ENCODE measurements at places on chromosomes 2 and 18. TPM values are rescaled to one million over a fixed set of nuclear protein-coding genes. Genes with fewer than 3 reads are reported as not detected.

DNA sequence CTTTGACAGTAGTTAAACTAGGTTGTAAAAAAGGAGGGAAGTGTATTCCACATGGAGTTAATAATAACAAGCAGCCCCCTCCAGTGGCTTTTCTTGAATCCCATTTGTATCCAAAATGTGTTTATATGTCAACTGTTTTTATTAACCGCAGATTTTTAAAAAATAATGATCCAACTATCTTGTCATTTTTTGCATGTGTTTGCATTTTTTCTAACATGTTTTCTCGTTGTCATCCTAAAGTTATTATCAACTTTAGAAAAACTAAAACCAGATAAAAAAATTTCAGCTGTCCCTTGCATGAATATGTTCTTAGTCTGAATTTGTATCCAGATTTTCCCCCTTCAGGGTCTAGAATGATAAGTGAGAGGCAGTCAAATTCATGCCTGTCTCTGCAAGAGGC, 1063.3 kb downstream of the BCL11A start:
- no peak for DNase-seq

GRCh38 chr18:48191494-48191893, 217.7 kb downstream of the ZBTB7C start:
- no peak for DNase-seq

DNA sequence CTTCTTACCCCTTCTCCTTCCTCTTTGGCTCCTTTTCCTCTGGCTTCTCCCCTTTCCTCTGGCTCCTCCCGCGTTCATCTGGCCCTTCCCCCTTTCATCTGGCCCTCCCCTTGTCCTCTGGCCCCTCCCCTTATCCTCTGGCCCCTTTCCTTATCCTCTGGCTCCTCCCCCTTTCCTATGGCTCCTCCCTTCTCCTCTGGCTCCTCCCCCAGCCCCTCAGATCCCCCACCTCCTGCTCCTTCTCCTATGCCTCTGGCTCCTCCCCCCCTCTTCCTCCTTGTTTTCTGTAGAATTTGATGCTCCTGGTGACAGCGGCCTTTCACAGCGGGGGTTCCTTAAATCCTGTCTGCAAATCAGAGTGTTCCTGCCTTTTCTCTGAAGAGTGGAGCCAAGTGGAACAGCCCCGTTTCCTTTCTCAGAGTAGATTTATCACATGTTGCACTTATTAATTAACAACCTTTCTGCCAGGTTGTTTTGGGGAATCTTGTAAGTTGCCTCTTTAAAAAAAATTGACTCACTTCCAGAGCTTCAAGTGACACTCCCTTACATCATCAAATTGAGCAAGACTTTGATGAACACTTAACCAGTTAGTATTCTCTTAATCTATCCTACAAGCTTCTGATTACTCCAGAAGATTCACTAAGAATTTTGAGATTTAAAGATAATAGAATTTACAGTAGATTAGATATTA, 27.9 kb downstream of the FABP1 start:
- no peak for DNase-seq

DNA sequence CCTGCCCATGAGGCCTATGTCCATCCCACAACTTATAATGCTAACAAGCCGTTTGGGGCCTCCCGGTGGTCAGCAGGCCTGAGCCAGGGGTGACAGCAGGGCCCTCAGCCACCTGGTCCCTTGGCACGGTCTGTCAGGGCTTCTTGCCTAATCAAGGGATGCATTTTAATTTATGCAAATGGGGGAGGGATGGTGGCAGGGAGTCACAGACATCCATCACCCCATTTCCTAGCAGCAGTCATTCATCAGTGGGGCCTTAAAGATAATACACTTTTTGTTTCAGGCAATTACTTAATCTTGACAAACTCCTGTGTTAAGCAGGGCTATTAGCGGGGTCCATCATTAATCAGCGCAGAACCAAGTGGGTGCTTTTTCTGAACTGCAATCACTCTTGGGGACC, 174.5 kb downstream of the GLI2 start:
- no peak for DNase-seq

- DNase-seq: no peak
These were observed 81.4 kb upstream of the LPIN2 start for GRCh38 chr18:3094338-3094684.

DNA sequence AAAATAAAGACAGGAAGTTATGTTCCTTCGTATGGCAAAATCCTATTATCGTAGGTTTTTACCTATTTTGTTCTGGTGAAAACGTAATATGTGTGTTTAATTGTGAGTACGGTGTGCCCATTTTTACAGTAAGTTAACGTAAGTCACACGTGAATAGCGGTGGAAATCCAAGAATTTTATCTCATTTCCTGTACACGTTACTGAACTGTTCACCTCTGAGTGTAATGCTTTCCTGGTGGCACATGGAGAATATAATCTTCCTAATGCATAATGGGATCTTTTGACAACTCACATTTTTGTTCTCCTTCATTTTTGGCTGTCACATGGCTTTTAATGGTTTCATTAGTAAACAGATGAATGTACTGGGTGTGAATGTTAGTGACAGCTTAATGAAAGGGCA, 28.2 kb downstream of the BCL2L11 start:
- DNase-seq: no peak

DNA sequence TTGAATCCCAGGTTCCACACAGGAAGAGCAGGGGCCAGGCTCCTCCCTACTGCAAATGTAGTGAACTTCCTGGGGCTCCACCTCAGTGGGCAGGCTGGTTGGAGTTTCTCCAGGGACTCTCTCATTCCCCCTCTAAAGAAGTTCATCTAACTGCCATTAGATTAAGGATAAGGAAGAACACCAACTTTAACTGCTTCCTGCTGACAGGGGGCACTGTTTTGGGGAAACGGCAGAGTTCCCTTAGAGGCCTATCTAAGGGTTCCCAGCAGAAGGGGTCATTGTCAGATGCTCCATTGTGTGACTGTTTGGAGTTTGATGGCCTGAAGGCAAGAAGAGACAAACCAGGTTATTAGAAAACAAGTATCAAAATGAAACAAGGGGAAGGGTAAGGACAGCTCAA, 2159.7 kb upstream of the PIK3C3 start:
- no peak for DNase-seq

GRCh38 chr2:25977768-25978167, 4.5 kb downstream of the KIF3C start:
- no peak for DNase-seq

DNA sequence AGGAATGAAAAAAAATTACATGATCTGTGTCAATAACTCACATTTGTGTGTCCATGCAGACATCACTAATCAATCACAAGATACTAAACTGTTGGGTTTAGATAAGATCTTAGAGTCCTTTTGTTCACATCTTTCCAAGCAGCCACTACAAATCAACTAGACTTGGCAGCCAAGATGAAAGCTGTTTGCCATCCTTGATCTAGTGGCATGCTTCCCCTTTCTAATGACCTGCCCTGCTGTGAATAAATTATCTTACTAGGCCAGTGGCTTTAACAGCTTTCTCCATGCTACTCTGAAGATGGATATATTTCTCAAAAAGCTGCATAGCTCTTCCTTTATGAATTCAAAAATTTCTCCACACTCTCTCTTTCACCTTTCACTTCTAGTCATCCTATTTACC, 1338.0 kb upstream of the ACVR2A start:
- DNase-seq: no peak

DNA sequence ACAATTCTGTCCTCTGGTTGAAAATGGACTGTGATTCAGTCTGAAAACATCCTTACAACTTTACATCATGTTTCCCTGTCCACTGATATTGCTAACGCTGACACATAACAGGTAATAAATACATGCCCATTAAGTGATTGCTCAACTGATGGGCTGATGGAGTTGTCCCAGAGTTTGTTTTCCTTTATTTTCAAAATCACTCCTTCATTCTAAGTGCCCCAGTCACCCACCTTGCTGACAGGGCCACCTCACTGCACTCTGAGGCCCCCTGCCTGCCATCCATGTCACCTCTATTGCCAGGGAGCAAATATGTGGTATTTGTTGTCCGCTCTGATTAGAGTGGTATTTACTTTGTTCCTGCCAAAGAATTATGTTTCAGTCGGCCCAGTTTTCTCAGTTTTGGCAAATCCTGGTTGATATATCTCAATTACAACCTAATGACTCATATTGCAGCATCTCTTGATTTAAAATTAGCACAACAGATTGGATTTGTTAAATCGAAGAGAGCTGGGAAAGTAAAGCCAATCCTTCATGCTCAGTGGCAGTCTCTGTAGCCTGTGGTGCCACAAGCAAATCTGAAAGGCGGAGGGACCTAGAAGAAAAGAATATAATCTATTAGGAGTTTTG, 105.1 kb downstream of the RDH14 start:
- DNase-seq: no peak

- DNase-seq: no peak
These were observed 121.6 kb downstream of the TXNL1 start for GRCh38 chr18:56516789-56517188.

DNA sequence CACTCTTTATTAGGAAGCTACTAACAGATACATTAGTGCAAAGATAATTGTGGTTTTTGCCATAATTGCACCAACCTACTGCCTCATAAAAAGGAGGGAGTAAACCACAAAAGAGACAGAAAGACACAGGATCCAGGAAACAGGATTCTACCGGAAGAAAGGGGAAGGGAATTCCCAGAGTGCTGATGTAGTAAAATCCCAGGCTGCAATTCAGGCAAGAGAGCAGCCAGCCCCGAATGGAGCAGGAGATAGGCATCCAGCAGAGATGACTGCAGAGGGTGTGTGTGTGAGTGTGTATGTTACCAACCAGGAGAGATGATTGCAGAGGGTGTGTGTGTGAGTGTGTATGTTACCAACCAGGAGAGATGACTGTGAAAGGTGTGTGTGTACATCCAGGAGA, 84.4 kb downstream of the KCNS3 start:
- no peak for DNase-seq

DNA sequence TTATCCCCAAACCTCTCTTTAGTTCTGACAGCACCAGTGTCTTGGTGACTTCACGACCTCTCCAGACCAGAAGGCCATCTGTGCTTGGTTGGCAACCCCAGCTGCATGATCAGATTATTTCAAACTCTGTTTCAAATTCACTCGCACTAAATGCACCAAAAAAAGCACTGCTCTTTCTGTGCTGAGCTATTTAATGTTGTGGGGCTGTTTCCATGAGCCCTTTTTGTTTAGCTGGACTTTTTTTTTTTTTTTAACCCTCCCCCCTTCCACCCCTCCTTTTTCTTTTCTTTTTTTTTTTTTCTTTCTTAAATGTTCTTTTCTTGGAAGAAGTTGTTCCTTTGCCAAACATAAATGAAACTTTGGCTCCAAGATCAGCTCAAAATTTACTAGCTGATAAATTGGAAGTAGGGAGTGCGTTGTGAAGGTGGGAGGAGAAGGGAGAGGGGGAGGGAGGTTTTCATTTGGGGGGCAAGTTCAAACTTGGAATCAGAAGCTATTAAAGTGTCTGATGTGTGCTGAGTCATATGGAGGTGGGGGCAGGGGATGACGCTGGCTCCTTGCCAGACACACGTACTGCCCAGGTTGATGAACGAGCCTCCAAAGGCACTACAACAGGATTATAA, 543.0 kb upstream of the TNP1 start:
- DNase-seq: no peak

The AKAIN1 gene
- total RNA-seq: not detected
